C1 segment of cervical spinal cord (tissue), 14 donors: ENCODE measurements at places on chromosomes 3 and 15.
A peak's percentile ranks its signal among the peaks of the same experiment; 100 is the strongest.

DNA sequence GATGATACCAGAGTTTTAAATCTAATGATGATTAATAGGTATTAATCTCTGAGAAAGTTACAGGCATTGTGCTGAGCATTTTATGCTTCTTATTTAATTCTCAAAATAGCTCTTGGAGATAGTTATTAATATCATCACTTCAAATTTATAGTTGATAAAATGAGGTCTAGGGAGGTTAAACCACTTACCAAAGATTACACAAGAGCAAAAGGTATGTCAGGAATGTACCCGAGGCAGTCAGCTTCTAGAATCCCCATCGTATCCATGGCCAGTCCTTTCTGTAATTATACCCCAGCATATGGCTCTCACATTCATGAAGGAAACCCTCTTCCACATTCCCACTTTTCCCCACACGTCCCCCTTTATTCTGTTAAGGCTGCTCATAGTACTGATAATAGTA is 421.3 kb downstream of the PYDC2 start:
- no peak for DNase-seq

- DNase-seq = no peak
Measured at GRCh38 chr3:120982608-120983320, 74.8 kb downstream of the STXBP5L start.

- no peak for DNase-seq
Measured at GRCh38 chr3:102478160-102478559, 43.3 kb downstream of the ZPLD1 start.

DNA sequence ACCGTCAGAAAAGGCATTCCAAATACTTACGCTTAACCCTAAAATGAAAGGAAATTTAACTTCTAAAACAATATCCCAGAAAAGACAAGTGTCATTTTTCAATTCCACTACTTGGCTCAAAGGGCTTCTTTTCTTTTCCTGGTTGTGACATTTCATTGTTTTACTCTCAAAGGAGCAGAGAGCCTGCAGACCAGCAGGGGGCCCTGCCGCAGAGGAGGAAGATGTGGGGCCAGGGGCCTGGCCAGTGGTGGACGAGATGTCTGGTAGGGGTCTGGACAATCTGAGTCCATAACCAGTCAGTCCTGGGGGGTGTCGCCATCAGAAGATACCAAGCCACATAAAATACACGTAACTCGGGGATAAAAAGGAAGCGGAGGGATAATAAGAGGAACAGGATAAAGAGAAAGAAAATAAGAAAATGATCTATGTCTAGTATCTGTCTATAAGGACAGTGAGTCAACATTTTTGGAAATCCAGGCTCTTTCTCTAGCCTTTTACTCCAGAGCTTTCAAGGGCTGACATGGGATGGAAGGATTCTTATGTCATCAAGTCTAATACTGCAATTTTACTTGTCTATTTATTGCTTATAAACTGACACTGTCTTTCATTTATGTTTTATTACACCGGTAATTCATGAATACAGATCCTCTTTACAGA is 54.2 kb upstream of the ARHGEF3 start:
- DNase-seq = peak; percentile 8

DNA sequence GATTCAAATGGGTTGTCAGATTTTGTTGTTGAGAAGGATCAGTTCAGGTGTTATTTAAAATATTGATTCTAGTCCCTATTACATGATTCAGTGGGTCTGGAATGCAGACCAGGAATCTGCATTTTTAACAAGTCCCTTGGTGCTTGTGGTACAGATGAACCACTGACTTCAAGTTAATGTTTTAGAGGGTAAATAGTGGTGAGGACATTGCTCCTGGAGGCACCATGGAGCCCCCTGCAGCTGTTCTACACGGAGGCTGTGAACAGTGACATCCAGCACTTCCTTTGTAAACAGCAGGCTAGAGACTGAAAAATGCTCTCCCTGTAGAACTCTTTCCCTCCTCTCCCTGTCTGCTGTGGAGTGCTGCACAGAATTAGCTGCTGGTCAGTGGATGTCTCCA is 4.8 kb upstream of the FSIP1 start:
- DNase-seq = no peak

GRCh38 chr3:100602506-100603444 is 6.6 kb upstream of the ADGRG7 start:
- no peak for DNase-seq

DNA sequence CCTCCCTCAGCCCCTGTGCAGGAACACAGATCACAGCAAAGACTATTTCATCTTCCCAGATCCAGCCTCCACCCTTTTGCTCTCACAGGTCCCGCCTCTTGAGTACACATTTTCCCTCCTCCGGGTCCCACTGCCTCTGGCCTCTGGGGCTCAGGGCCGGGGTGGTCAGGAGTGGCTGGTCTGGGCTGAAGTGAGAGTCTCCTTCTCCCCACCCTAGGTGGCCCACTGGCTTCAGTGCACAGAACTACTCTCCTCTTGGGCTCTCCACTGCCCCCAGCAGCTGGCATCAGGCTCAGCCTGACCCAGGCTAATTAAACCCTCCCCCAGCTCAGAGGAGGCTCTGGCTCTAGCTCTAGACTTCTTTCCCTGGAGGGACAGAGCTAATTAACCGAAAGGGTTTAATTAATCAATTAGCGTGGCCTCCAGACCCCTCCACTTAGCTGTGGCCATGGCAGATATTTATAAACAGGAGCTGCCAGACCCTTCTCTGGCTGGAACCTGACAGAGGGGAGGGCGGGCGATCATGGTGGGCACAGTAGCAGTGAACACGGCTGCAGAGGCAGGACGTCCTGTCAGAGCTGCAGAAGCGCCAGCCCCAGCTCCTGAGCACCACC is 15.1 kb downstream of the DUSP7 start:
- DNase-seq = peak; percentile 67

GRCh38 chr3:181534781-181535221 is 176.9 kb upstream of the SOX2 start:
- no peak for DNase-seq

GRCh38 chr3:138923531-138923994 is 23.4 kb downstream of the FOXL2 start:
- DNase-seq = peak; percentile 54

DNA sequence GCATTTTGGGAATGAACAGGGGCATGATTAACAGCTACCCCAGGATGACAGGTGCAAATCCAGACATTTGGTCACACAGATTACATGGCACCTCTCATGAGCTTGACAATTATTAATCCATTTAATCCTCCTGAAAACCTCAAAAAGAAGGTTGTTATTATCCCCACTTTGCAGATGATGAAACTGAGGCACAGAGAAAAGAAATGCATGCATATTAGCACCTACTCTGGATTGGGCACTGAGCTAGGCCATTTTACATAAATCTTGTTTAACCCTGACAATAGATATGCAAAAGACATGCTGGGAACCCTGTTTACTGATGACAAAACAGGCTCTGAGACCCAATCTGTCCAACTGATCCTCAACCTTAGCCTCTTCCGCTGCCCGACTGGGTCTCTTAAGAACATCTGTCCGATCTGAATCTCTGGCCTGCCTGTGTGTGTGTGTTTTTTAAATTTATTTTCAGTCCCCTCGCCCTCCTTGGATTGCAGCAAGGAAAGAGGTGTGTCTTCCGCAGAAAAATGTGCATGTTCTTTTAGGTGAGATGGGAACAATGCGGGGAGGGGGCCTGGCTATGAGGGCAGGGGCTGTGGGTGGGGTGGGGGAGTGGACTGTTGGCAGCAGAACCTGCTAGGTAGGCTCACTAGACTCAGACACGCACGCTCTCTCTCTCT is 162.5 kb downstream of the WNT7A start:
- no peak for DNase-seq

- no peak for DNase-seq
Measured at GRCh38 chr15:64740311-64741170, 34.8 kb downstream of the RBPMS2 start.

DNA sequence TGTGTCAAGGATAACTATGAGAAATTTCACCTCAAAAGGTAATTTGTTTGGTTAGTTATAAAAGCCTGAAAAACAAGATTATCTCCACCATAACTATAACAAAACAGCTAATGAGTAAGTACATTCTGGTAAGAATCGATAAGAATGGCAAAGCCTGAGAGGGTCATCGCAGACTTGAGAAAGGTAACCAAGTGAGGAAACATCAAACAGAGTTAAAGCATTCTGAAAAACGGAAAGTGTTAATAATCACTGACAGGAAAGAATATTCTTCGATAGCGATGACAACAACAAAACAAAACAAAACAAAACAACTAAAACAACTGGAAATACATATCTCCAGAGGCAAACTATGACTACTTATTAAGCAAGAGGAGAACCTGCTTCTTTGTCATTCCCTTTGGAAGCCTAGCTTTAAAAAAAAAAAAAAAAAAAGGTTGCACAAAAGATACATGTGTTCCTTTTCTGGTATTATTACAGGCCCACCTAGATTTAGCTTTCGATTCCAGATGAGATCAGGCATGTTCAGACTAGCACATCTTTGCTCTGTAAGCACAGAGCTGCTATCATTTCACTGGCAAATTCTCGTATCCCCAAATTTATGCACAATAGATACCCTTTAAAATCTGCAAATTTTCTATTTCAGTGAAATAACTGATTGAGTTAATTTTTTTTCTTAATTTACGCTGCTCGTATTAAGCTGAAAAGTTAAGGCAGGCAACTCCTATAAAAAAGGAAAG is 155.6 kb downstream of the TIGIT start:
- no peak for DNase-seq

DNA sequence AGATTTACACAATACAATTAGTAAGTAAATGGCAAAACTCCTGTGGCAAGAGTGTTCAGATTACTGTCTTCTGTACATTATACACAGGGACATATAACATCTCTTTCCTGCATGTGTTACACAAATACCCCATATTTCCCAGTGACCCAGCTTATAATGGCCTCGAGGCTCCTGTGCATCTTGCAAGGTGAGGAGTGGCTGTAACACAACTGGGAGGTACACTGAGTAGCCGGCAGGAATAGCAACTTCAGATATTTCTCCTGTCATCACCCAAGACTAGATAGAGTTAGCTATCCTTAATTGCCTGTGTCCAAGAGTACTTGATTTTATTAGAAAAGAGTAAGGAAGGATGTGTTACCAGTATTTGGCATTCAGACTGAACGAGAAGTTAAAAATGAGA is 5.6 kb downstream of the GMPS start:
- DNase-seq = no peak

DNA sequence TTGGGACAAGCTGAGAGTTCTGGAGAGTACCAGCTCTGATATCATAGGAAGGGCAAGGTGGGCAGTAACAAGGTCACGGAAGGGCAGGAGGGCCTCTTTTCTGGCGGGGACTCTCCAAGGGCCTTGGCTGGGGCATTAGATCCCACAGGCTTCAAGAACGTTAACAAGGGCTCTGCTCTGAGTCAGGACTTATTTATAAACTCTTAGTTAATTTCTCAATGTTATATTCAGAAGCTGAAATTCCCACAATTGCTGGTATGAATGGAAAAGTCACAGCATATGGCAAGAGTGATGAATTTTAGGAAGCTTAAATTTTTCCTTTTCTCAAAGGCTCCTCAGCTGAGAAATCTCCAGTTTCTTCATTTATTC is 320.2 kb upstream of the TBC1D5 start:
- DNase-seq = no peak

GRCh38 chr3:162541923-162542322 is 1045.3 kb downstream of the OTOL1 start:
- no peak for DNase-seq

GRCh38 chr15:71334873-71335272 is 219.6 kb downstream of the THSD4 start:
- DNase-seq = no peak

- DNase-seq = no peak
Measured at GRCh38 chr3:187996609-187997008, 157.3 kb upstream of the LPP start.

GRCh38 chr3:112379020-112379690 is 46.2 kb downstream of the CD200 start:
- no peak for DNase-seq

DNA sequence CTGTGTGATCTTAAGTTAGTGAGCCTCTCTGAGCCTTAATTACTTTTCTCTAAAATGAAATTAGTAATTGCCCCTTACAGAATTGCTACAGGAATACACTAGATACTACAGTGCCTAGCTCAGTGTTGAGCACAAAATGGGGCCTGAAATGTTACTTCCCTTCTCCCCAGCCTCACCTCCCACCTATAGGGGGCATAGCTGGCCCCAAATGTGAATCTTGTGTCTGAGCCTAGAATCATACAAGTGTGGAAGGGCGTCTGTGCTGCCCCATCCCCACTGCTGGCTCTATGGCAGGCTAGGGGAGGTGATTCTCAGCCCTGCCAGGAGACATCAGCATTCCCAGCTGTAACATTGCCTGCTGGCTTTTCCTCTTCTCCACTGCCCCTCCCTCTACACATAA is 42.7 kb downstream of the IFT122 start:
- no peak for DNase-seq

DNA sequence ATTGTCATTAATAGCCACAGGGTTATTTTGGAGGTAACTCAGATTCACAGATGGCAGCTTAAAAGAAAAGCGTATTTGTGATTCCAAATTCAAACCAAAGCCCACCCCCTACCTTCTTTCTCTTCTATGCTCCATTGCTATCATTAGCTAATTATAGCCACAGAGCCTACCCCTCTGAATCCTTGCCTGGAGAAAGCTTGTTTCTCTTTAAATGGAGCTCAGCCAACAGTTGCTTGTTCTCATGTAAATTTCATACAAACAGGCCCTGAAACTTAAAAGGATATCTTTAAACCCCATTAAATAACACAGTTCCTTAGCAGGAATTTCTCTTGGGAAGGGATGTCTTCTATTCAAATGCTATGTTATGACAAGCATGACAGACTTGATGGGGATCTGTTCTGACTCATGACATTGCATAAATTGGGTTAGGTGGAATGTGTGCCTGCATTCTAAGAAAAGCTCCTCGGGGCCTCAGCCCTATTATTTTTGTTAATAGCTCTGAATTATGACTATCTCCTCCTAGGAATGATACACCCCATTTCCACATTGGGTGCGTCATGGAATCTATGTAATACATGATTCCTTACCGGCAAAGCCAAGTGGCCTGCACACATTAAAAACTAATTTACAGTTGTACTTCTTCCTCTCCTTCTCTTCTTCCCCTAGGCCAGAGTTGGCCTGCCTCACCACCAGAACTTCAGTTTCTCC is 265.8 kb downstream of the TAFA4 start:
- DNase-seq = no peak

GRCh38 chr3:187112934-187113793 is 26.1 kb downstream of the RPL39L start:
- no peak for DNase-seq

DNA sequence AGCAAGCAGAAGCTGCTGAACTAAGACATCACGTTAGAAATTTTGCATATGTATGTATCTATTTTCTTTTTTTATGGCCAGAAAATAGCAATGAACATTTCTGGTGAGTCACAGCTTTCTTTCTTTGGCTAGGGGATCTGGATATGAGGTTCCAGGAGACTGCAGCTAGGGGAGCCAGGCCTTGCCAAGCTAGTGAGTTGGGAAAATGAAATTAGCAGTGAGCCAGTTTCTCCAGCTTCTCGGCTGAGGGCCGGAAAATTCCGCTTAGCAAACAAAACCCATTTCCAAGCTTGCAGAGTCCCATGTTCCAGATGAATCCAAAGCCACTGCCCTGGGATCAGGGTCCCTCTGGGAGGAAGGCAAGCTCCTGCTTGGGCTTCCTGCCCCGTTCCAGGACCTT is 137.6 kb downstream of the SRGAP3 start:
- DNase-seq = peak; percentile 48
